Effector memory CD8-positive, alpha-beta T cell (primary cell): ENCODE measurements at places on chromosomes 12 and 14.
A peak's percentile ranks its signal among the peaks of the same experiment; 100 is the strongest.

DNA sequence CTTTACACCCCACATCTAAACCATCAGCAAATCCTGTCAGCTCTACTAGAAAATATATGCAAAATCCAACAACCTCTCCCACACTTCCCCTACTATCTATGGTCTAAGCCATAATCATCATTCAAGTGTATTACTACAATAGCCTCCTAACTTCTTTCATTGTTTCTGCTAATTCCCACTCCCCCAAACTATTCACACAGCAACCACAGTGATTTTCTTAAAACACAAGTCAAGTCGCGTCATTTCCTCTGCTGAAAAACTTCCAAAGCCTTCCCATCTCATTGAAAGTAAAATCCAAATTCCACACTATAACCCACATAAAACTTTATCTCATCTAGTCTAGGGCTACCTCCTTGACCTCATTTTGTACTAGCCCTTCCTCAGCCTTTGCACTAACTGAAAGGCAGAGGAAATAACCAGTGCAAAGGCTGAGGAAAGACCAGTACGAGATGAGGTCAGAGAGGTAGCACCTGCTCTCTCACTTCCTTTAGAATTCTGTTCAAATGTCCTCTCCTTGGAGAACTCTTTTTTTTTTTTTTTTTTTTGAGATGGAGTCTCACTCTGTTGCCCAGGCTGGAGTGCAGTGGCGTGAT is 65.5 kb upstream of the MDM1 start:
- no peak overlapping the region for H3K4me3 ChIP-seq
- peaks cover 6% of the 10 kb centered on the region for H3K36me3 ChIP-seq
- H3K4me1 ChIP-seq: peaks cover 9% of the 10 kb centered on the region
- no peak overlapping the region for H3K27ac ChIP-seq

DNA sequence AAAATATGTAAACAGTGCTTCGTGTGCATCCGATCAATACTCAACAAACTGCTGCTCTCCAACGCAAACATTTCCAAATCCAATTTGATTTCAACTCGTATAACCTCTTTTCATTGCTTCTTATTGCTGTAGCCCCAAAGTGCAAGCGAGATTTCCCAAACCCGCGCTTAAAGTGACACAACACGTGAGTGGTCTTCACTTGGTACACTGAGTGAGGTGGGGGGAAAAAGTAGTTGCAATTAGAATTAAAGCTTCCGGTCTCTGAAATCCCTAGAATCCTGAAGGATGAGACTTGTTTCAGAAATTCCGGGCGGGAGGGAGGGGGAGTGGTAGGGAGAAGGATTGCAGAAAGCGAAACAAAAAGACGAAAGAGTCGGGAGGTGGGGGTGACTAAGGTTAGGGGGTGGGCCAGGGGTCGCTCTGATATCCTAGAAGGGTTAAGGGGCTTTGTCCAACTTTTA is 387.5 kb downstream of the BCAT1 start:
- peak overlapping the region; percentile 47 for H3K27ac ChIP-seq
- peaks cover 15% of the 10 kb centered on the region for H3K4me1 ChIP-seq
- peaks cover 81% of the 10 kb centered on the region for H3K27me3 ChIP-seq
- DNase-seq: no peak
- H3K4me3 ChIP-seq: peak overlapping the region; percentile 88

DNA sequence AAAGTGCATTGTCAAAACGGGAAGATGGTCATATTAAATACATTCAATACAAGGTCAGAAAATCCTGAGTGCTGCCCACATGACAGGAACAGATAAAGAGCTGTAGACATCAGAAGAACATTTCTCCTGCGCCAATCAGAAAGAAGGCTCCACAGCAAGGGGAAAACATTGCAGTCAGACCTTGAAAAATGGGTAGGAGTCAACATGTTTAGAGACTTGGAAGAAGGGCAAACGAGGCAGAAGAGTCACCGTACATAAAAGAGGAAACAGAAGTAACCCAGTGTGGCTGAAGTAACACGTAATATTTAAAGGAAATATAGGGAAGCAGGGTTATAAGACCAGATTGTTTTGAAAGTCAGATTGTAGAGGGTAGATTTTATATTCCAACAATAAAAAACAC is 11.9 kb downstream of the SPPL3 start:
- no peak overlapping the region for H3K27ac ChIP-seq
- H3K36me3 ChIP-seq: peaks cover 23% of the 10 kb centered on the region
- no peaks in the 10 kb centered on the region for H3K27me3 ChIP-seq
- DNase-seq: no peak

DNA sequence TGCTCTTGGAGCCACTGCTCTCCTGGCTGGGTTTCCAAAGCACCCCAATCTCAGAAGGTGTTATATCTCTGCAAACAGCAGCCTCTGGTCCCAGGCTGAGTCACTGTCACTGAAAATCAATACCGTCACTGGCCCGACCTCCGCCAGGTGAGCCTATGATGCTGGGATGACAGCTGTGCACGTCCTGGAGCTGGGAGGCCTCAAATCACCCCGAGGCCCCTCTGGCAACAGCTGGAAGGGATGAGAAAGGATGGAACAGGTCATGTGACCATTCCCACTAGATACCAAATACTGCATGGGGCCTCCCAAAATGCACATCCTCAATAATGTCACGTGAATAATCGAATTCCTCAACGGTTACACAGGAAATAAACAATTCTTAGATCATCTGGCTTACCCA is 190.8 kb downstream of the TTC7B start:
- DNase-seq: no peak
- no peak overlapping the region for H3K4me3 ChIP-seq
- H3K4me1 ChIP-seq: no peaks in the 10 kb centered on the region
- H3K36me3 ChIP-seq: no peaks in the 10 kb centered on the region

- peaks cover 29% of the 10 kb centered on the region for H3K36me3 ChIP-seq
- H3K4me3 ChIP-seq: peak overlapping the region; percentile 94
- peak overlapping the region; percentile 94 for H3K27ac ChIP-seq
- H3K4me1 ChIP-seq: peaks cover 18% of the 10 kb centered on the region
- peak; percentile 19 for DNase-seq
Measured at GRCh38 chr12:109053382-109054123, 1.2 kb downstream of the USP30 start.

- H3K36me3 ChIP-seq: peaks cover 3% of the 10 kb centered on the region
- H3K27me3 ChIP-seq: peaks cover 83% of the 10 kb centered on the region
- H3K27ac ChIP-seq: no peak overlapping the region
- peak overlapping the region; percentile 67 for H3K4me3 ChIP-seq
Measured at GRCh38 chr12:50057896-50058670, 687 bp downstream of the ASIC1 start.

DNA sequence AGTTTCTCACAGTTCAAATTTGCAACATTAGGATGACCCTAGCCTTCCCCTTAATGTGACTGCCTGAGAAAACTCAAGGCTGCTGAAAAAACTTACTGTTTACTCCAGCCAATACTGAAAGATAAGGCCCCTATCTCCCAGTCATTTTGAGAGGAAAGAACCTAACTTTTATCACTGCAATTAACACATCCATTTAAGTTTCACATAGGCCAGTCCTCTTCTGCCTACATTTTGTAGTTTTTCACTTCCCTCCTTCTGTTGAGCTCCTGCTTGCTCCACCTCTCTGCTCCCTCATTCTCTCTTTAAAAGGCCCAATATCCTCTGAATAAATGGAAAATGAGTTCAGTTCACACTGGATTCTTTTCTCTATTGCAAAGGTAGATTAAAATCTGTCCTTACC is 1996.2 kb upstream of the FLRT2 start:
- no peak overlapping the region for H3K4me3 ChIP-seq
- H3K36me3 ChIP-seq: no peaks in the 10 kb centered on the region
- no peak overlapping the region for H3K27ac ChIP-seq
- H3K4me1 ChIP-seq: no peaks in the 10 kb centered on the region
- no peak for DNase-seq
- no peaks in the 10 kb centered on the region for H3K27me3 ChIP-seq

- no peak overlapping the region for H3K4me3 ChIP-seq
- H3K36me3 ChIP-seq: no peaks in the 10 kb centered on the region
- no peaks in the 10 kb centered on the region for H3K4me1 ChIP-seq
- H3K27ac ChIP-seq: no peak overlapping the region
- no peaks in the 10 kb centered on the region for H3K27me3 ChIP-seq
Measured at GRCh38 chr12:85089792-85090191, 53.6 kb downstream of the LRRIQ1 start.

- H3K27me3 ChIP-seq: no peaks in the 10 kb centered on the region
- no peak for DNase-seq
- H3K36me3 ChIP-seq: no peaks in the 10 kb centered on the region
- no peak overlapping the region for H3K27ac ChIP-seq
- no peaks in the 10 kb centered on the region for H3K4me1 ChIP-seq
- H3K4me3 ChIP-seq: no peak overlapping the region
Measured at GRCh38 chr14:88729159-88729558, 63.6 kb downstream of the EML5 start.

DNA sequence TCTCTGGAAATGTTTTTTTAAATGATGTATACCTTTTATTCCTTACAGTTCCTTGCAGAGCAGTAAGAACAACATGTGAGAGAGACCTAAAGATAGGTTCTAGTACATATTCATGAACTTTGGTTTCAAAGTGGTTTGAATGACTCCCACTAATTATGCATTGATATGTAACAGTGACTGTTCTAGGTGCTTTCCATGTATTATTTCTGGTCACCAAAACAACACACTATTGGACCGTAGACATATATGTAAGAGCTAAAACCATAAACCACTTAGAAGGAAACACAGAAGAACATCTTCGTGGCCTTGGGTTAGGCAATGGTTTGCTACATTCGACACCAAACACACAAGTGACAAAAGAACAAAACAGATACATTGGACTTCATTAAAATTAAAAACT is 37.9 kb downstream of the SOX5 start:
- no peaks in the 10 kb centered on the region for H3K36me3 ChIP-seq
- H3K27me3 ChIP-seq: no peaks in the 10 kb centered on the region
- no peak overlapping the region for H3K4me3 ChIP-seq
- no peak overlapping the region for H3K27ac ChIP-seq
- DNase-seq: no peak

DNA sequence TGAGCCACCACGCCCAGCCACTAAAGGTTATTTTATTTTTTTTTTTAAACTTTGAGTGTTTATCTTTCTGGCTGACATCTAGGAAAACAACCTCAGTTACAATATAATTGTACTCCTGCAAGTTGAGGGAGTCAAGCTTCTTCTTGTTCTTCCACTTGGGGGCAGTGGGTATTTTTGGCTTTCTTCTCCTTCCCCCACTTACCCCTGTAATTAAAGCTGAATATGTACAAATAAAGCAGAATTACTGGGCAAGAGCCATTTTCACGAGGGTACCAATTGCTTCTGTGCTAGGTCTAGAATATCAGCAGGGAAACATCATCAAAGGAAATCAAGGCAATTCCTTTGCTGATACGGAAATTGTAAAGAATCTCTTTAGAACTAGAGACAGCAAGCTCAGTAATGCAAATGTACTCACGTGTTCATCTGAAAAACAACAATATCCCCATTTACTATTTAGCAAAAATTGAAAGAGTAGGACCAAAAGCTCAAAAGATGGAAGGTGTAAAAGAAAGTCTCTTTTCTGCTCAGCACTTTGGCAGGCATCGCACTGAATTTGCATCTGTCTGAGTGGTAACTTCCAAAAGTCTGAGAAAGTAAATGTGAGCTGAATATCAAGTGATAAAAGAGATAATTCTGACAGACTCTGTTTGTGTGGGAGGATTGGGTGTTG is 72.8 kb downstream of the TAOK3 start:
- peaks cover 1% of the 10 kb centered on the region for H3K36me3 ChIP-seq
- no peaks in the 10 kb centered on the region for H3K27me3 ChIP-seq
- H3K27ac ChIP-seq: peak overlapping the region; percentile 16
- DNase-seq: no peak
- H3K4me1 ChIP-seq: peaks cover 47% of the 10 kb centered on the region
- H3K4me3 ChIP-seq: no peak overlapping the region

- H3K4me1 ChIP-seq: no peaks in the 10 kb centered on the region
- peaks cover 40% of the 10 kb centered on the region for H3K27me3 ChIP-seq
- DNase-seq: no peak
- H3K4me3 ChIP-seq: no peak overlapping the region
Measured at GRCh38 chr12:71475280-71475679, 35.7 kb downstream of the LGR5 start.

DNA sequence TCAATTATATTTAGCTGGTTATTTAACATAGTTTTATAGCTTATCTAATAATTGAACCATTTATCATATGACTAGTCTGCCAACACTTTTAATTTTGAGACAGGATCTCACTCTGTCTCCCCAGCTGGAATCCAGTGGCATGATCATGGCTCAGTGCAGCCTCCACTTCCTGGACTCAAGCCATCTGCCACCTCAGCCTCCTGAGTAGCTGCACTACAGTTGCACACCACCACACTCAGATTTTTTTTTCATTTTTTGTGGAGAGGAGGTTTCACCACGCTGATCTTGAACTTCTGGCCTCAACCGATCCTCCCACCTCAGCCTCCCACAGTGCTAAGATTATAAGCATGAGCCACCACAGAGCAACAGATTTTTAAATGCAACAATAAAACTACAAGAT is 151.4 kb upstream of the MDGA2 start:
- no peaks in the 10 kb centered on the region for H3K4me1 ChIP-seq
- no peak overlapping the region for H3K4me3 ChIP-seq
- H3K36me3 ChIP-seq: peaks cover 3% of the 10 kb centered on the region
- H3K27ac ChIP-seq: no peak overlapping the region
- H3K27me3 ChIP-seq: no peaks in the 10 kb centered on the region

DNA sequence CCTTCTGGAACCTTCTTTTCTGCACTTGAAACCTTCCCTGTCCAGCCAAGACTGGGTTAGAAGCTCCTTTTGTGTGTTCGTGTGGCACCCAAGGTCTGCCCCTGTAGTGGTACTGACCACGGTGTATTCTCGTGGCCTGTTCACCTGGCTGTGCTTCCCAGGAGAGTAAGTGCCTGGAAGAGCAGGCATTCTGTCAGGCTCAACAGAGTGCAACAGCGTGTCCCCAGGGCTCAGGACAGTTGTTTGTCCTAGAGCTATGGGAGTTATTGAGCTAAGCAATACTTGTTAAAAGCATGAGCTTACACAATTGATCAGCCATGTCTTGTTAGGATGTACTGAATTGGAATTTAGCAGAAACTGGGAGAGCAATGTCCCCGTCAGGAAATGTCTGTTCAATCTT is 12.9 kb upstream of the SLC38A2 start:
- no peak overlapping the region for H3K27ac ChIP-seq
- H3K4me3 ChIP-seq: no peak overlapping the region
- no peaks in the 10 kb centered on the region for H3K27me3 ChIP-seq
- peaks cover 20% of the 10 kb centered on the region for H3K4me1 ChIP-seq

GRCh38 chr12:107533218-107533617 is 152.4 kb upstream of the PWP1 start:
- DNase-seq: no peak
- no peaks in the 10 kb centered on the region for H3K27me3 ChIP-seq
- no peaks in the 10 kb centered on the region for H3K4me1 ChIP-seq
- no peaks in the 10 kb centered on the region for H3K36me3 ChIP-seq
- H3K4me3 ChIP-seq: no peak overlapping the region

DNA sequence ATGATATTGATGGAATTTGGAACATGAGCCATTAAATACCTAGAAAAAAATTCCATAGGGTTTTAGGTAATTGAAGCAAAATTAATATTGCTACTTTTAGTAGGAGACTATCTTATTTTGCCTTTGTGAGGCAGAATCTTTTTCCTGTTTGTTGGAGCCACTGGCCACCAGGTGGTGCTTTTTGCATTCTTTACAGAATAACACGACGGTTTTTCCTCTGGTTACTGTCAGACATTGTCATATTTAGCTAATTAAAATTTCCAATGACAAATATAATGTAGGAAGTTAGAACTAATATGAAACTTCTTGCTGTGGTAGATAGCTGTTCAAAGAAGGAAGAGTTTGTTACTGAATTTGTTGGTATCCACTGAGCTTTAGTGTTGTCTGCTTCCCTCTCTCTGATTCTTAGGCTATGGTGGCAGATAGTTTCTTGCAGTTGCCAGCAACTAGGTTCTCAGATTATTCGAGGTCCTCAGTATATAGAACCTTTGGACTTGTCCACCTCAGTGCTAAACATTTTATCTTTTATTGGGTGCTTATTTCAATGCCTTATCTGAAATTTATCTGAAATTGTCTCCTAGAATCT is 25.7 kb downstream of the RAB21 start:
- peak overlapping the region; percentile 38 for H3K27ac ChIP-seq
- DNase-seq: peak; percentile 30
- peaks cover 5% of the 10 kb centered on the region for H3K4me1 ChIP-seq
- H3K36me3 ChIP-seq: peaks cover 37% of the 10 kb centered on the region
- H3K27me3 ChIP-seq: no peaks in the 10 kb centered on the region
